Activated T-helper 9 cell treated with anti-CD3 and anti-CD28 coated beads, Interleukin-2, amount 50 U/mL, for 16 hours (primary cell): ENCODE measurements at places on chromosomes 6 and 20.

GRCh38 chr20:20230741-20231140, 137.2 kb upstream of the INSM1 start:
- DNase-seq, result no peak

- no peak for DNase-seq
Observed at GRCh38 chr20:5770987-5771318, 20.8 kb downstream of the SHLD1 start.

DNA sequence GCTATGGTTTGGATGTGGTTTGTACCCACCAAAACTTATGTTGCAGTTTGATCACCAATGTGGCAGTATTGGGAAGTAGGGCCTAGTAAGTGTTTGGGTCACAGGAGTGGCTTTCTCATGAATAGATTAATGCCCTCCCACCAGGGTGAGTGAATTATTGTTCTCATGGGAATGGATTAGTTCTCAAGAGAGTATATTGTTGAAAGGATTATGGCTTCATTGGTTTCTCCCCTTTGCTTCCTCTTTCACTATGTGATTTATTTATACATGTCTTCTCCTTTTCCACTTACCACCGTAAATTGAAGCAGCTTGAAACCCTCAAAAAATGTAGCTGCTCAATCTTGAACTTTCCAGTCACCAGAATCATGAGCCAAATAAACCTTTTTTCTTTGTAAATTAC, 10.8 kb downstream of the UFL1 start:
- DNase-seq, result no peak

DNA sequence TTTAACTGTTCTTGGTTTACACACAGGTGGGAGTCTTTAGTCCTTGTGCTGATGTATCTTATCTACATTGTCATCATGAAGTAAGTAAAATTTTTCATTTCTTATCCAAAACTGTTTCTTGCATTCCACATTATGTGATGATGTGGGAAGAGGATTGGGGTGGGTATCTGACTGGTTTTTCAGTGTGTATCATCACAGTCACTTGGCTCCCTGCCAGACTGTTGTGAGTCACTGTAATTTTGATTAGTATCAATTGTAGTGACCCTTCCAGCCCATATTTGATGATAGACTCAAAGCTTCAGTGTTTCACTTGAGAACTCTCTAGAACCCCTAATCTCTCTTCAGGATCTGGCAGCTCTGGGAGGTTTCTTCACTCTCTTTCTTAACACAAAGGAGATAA, 84.5 kb upstream of the RIN2 start:
- no peak for DNase-seq
